Naive thymus-derived CD4-positive, alpha-beta T cell (primary cell): ENCODE measurements at places on chromosomes 1 and 21. TPM values are rescaled to one million over a fixed set of nuclear protein-coding genes. Genes with fewer than 3 reads are reported as not detected.

DNA sequence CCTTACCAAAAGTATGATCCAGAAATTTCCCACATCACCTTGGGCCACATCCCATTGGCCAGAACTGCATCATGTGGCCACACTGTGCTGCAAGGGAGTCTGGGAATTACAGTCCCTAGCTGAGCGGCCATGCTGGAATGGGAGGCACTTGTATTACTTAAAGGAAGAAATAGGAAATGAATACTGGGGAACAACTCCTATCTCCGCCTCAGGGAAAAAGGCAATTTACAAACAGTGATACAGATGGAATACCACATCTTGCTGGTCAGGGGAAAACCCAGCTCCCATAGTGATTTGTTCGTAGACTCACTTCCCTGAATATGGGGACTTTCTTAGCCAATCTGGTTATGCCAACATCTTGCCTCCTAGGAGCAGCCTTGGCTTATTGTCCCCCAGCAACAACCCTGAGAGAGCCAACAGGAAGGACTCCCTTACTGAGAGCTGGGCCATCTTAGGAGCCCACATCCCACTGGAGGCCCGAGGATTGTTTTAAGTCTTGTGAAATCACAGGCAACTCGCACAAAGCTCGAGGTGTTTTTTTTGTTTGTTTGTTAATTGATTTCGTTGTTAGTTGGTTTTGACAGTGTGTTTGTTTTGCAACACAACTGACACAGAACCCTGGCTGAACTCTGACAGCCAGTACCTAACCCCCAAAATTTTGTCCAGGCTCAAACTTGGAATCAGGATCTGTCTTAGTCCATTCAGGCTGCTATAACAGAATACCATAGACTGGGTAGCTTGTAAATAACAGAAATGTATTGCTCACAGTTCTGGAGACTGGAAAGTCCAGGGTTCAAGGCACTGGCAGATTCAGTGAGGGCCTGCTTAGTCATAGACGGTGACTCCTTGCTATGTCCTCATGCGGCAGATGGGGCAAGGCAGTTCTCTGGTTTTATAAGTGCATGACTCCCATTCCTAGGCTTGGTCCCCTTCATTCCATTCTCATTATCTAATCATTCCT lies 14.9 kb downstream of the CDA start:
- DNase-seq: no peak

DNA sequence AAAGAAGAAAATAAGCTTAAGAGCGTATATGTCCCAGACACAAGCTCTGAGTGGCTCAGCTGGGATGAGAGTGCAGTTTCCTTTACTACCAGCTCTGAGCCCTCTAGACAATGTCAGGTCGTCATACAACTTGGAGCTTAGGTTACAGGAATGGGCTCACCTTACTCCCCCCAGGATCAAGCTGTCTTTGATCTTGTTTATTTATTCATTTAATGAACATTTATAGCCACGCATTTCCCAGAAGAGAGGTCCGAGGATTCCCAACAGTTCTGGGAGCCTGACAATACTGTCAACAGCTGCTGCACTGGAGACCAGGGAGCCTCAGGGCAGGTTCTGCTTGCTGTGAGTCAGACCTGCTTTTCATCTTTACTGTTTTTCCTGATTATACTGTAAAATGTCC lies 378.9 kb downstream of the PLPP3 start:
- no peak for DNase-seq

- DNase-seq: no peak
These were observed 175.2 kb downstream of the TYW3 start for GRCh38 chr1:74908131-74908530.

DNA sequence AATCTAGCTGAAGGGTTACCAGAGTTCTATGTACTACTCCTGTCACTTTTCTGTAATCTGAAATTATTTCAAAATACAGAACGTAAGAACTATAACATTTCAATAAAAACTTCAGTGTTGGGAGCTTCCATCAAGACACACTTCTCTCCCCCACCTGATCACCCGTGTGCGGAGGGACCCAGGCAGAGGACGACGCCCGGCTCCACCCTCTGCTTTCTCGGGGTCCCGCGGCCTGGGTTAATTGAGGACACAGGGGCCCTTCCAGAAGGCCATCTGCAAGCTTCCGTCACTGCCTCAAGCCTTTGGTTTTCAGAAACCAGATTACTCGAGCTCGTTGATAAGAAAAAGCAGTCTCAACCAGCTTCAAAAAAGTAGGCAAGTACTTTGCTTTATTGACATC lies 27.8 kb downstream of the RIPK4 start:
- DNase-seq: no peak

DNA sequence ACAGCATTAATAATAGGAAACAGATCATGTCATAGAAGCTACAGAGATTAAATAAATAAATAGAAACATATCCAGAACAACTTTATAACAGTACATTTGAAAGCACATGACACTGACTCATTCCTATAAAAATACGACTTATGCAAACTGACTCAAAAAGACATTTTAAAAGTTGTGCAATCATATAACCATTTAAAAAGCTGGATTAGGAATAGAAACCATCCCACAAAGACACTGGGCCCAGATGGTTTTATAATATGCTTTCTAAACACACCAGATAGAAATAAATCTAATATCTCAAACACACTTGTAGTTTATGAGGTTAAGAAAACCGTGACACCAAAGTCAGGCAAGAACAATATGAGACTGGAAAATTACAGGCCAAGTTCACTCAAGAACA lies 47.6 kb downstream of the MATN1 start:
- no peak for DNase-seq

- no peak for DNase-seq
These were observed 4.4 kb downstream of the S100A8 start for GRCh38 chr1:153386500-153386901.

GRCh38 chr1:13759072-13759471 lies 59.1 kb downstream of the PRDM2 start:
- DNase-seq: no peak

- DNase-seq: no peak
These were observed 221.2 kb downstream of the CACNA1E start for GRCh38 chr1:181704546-181704945.

DNA sequence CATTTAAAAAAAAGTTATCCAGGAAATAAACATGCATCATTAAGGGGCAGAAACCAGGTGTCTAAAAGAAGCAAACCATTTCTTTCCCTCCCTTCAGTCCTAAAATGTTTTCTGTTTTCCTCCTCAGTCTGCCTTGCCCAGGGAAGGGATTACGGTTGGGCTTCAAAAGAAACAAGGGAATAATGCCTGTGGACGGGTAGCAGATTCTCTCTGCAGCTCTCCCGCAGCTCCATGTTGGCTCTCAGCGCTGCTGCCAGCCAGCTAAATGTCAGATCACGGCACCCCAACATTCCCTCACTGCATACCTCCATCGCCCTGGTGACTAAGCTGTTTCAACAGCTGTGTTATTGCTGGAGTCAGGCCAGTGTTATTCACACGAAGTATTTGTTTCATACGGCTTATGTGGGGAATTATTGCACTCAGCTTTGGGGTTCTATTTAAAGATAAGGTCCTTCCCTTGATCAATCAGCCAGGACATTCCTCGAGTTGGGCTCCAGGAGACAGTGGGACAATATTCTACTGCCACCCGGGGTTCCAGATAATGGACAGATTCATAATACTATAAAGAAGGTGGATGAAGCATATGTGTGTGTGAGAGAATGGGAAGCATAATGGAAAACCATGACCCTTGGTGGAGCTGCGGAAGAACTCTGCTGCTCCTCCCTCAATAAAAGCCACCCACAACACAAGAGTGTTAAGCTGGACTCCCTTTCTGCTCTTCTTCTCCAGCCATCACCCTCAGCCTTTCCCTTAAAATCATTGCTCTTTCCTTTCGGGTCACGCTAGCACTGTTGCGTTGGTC lies 58.2 kb downstream of the WLS start:
- DNase-seq: no peak

The MYCL gene
- 0.05 TPM for polyA plus RNA-seq

The HAO2 gene
- not detected for polyA plus RNA-seq

The UBE2U gene
- not detected for polyA plus RNA-seq
